ENCODE measurements at places on chromosomes 4 and X.

DNA sequence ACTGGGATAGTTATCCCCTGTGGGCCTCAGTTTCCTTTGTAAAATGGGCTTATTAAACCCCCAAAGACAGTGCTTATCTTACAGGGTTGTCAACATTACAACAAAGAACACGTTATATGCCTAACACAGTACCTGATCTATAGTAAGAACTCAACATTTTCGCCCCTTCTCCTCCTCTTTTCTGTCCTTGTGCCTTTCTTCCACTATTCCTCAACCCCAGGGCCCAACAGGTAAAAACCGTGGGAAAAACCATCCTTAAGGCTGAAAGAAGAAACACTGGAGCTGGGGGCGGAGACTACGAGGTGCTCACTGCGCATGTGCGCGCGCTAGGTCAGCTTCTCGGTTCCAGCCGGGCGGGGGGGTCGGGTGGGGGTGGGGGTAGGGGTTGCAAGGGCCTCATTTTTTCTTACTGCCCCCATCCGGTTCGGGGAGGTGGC, 426 bp upstream of the XIAP start:
- no peak for DNase-seq

GRCh38 chr4:24488399-24489164, 95.8 kb downstream of the DHX15 start:
- peak; percentile 79 for DNase-seq

DNA sequence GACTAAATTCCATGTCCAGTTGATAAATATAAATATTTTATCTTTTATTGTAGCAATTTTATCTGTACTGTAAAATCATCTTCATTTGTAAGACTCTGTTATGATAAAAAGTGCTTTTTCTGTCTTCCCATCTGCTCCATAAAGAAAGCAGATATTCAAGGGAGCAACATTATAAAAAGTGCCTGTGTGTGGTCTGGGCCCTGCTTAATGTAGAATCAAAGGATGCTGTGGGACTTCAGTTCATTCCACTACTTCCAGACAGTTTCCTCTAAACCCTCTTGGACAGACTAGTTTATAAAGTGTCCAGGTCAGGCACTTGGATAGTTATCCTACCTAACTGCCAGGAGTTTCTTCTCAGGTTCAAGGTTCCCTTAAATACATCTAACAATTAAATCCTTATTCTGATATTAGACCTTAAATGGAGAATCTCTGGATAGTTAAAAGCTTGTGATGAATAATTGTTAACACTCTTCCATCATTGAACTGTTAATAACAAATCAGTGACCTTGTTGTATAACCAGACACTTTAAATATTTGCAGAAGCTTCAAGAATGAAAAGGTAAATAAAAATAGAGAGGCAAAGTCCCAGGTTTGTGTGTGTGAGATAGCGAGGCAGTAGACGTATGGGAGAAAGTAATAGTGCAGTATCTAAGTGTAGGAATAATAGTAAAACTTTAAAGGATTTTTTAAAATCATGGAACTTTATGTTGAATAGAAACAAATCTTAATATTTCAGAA, 237.5 kb upstream of the CTSO start:
- DNase-seq, result no peak

DNA sequence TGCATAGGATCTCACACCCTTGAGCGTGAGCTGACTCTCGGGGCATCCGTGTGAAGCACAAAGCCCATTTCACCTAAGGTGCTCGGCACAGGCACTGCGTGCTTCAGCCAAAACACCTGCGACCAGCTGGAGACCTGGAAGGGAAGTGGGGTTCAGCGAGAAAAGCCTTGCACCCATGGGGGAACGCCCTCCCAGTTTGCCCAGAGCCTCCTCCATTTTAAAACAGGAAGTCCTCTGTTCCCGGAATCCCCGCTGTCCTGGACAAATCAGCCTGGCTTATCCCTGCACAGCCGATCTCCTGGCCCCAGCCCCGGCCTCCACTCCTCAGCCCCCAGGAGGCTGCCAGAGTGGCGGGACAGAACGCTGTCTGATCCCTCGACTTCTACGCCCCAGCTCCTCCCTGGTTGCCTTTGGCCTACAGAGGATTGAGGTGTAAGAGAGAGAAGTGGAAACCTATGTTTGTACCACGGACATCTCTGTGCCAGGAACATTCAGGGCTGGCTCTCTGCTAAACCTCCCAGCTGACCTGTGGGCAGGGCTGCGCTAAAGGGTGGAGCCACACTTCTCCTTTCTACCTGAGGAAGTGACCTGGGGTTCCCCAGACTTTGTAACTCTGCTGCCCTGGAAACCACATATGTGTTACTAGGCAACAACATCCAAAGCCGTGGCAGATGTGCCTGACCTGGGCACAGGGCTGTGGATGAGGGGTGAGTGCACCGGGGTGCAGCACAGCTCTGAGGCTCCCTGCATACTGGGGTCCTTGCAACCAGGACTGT, 3.8 kb upstream of the C4orf50 start:
- DNase-seq, result no peak

- DNase-seq, result no peak
Observed at GRCh38 chr4:121454251-121454979, 73.6 kb upstream of the QRFPR start.

DNA sequence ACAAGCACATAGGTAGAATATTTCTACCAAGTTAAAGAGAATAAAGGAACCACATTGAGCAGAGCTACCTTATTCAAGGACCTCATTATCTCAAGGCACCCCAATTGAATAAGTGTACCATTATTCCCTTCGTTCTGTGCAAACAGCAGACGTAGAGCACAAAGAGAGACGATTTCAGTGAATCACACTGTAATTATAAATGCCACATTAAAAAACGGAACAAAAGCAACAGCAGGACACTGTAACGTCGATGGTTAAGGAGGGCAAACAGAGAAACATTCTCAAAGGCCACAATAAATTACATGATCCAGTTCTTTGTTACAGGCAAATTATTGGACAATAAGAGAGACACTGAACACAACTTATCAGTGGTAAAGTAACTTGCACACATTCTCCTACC, 644.1 kb upstream of the TENM3 start:
- DNase-seq, result no peak

GRCh38 chrX:47311932-47312774, 58.2 kb upstream of the ZNF157 start:
- DNase-seq, result peak; percentile 80

GRCh38 chrX:130995439-130995838, 62.7 kb upstream of the ARHGAP36 start:
- no peak for DNase-seq

DNA sequence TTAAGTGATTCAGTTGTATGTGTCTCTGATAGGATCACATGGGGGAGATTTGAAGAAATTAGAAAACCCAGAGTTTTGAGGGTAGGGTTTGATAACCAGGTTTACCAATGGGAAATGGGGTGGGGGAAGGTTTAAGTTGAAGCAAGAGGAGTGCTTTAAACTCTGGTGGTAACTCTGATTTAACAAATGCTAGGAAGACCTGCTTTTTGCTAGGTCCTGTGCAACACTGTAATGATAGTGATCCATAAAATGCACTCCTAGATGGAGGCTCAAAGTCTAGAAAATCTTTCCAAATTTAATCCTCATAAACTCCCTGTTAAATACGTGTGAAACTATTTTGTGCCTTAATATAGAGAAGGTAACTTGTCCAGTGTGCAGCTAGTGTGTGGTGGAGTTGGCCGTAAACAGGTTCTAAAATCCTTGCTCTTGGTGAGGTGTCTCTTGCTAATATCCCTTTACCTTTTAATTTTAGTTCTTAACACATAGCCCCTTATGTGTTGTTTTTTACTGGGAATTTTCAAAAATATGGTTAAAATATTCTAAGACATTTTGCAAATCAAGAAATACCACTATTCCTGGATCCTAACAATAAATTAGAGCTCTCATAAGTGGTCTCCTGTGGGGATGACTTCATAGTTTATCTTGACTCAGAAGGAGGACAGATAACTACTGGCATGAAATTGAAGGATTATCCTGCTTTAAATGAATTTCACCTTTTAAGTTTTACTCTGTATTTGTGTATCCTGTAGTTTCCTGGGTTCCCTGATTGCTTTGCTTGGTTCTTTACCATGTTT, 4.1 kb downstream of the RPL34 start:
- no peak for DNase-seq

GRCh38 chrX:51851507-51852085, 41.8 kb upstream of the MAGED1 start:
- no peak for DNase-seq

- no peak for DNase-seq
Observed at GRCh38 chr4:172660251-172660650, 508.4 kb upstream of the GALNT7 start.

DNA sequence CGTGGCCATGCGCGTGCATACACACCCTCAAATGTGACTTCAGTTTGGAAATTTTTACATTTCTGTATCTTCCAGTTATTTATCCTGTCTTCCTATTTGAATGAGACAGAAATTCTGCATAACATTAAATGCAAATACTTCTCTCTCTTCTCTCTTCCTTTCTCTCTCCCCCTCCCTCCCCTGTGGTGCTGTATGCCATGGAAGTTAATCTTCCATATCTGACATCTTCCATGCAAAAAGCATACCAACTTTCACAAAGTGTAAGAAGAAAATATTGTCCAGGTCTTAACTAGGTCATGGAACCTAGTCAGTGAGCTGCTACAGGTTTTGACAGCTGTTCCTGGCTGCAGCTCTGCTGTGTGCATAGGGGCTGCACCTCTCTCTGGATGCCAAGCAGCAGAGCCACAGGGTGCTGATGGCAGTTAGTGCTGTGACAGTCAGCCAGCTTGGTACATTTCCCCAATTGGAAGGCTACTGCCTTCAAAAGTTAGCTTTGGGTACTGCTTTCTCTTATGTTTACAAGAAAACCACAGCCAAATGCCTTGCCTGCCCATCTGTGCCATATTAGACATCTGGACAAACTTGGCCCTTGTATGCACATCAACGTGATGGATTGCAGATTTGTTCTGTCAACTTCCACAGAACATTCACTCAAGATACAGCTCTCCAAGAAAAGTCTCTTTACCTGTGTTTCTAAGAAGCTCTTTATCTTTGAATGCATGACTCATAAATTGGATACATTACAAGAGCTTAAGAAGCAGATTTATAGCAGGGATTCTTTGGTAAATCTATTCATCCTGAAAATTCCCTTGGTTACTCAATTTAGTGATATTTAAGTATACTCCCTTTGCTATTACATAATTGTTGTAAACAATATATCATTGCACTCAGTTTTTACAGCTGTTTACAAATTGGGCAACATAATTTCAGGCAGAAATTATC, 623.8 kb downstream of the EPHA5 start:
- DNase-seq, result no peak

- no peak for DNase-seq
Observed at GRCh38 chr4:177380730-177381287, 61.4 kb downstream of the AGA start.

DNA sequence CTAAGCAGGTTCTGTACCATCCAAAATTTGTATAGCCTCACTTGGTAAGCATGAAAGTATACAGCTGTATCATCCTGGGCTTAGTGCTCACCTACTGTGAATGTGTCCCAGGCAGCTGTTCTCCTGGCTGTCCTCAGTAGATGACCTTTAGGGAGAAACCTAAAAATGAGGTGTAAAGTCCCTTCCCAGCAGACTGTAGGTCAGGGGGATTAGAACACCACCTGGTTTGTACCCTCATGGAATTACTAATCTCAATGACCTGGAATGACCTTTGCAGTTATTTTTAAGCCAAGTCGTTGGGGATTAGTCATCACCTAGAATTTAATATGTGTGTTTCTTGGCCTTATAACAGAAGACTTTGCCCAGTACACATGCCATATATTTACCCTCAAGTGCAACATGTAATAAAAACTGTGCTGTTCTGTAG, 39.1 kb upstream of the MBTPS2 start:
- no peak for DNase-seq

- no peak for DNase-seq
Observed at GRCh38 chr4:148770848-148771247, 328.6 kb upstream of the NR3C2 start.

DNA sequence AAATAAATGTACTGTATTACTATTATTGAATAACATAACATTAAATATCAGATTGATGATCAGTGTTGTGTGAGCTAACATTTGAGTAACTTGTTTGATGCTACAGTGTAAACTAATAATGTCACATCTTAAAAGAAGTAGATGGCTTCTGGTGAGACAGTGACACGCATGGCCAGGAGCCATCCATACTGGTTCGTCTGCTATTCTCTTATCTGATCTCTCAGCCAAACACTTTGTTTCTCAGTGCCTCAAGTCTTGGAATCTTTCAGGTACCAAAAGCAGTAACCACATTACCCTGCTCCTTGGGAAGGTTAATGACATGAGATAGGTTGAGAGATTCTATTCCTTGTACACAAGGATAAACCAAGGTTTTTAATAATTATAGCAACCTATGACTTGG, 198.1 kb upstream of the IGFBP7 start:
- DNase-seq, result no peak

GRCh38 chr4:129972257-129972656, 876.3 kb downstream of the C4orf33 start:
- DNase-seq, result no peak

All from cardiac muscle cell (in vitro differentiated cells and primary cell).